ENCODE measurements at places on chromosomes 12 and 14.

DNA sequence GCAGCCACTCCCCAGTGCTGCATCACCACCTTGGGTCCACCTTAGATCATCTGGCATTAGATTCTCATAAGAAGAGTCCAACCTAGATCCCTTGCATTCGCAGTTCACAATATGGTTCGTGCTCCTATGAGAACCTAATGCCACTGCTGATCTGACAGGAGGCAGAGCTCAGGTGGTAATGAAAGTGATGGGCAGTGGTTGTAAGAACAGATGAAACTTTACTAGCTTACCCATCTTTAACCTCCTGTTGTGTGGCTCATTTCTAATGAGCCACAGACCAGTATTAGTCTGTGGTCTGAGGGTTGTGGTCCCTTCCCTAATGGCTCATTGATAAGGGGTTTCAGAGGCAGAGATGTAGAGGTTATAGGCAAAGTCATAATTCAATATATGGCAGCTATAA lies 615.9 kb upstream of the MIS18BP1 start:
- DNase-seq, result no peak

GRCh38 chr12:13976880-13977279 lies 4.5 kb downstream of the GRIN2B start:
- no peak for DNase-seq

DNA sequence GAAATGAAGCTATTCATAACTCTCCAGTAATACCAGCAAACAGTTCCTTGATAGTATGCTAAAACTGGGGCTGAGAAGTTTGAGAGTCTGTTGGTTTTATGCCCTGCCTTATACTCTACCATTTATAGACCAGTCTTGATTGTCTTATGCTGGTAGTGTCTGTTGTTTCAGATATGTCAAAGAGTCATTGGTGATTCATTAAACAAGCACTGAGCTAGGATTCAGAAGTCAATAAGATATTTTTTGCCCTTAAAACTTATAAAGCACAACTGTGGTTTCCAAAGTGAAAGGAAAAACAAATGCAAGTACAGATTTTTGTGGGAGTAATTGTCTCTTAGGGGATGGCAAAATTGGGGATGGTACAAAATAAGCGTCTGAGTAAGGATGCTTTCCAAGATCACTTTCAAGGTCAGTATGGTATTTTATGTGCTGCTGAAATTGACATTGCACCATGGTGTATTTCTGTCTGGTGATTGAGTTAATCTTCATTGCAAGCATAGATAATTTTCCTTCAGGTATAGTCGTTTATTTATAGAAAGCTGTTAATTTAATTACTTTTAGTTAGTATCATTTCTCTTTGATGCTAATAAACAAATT lies 289.5 kb upstream of the E2F7 start:
- DNase-seq, result no peak

- no peak for DNase-seq
Observed at GRCh38 chr14:32443890-32444661, 115.0 kb downstream of the AKAP6 start.

DNA sequence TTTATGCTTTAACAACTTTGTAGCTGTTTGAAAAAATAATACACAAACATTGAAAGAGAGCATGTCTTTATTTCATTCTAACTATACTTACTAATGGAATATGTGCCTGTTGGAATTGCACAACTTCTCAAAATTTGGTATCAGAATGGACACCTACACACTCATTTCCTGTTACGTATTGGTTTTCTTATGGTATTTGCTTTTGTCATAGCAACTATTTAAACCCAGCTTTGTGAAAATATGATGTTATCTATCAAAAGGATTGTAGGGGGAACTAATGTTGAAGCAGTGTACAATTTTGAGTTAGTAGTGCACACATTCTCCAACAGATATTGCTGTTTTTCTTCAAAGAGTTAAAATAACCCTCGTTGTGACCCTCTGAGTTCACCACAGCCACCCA lies 52.6 kb downstream of the RBMS2 start:
- no peak for DNase-seq

DNA sequence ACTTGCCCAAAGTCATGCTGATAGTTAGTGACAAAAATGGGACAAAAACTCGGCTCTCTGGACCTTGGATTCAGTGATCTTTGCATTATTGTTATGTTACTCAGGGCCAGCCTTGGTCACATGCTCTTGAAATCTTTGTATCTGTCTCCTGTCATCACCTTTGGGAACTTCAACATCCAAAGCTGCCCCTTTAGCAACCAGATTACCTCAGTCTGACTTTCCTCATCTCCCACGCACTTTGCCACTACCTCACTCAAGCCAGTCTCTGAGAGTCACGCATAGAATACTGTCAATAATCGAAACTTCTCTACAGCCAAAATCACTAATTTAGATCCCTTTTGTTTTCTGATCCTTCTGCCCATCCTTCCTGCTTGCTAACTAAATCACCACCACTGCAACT lies 90.8 kb upstream of the DAAM1 start:
- DNase-seq, result no peak

- DNase-seq, result no peak
Observed at GRCh38 chr12:92921877-92922276, 7.2 kb downstream of the EEA1 start.

DNA sequence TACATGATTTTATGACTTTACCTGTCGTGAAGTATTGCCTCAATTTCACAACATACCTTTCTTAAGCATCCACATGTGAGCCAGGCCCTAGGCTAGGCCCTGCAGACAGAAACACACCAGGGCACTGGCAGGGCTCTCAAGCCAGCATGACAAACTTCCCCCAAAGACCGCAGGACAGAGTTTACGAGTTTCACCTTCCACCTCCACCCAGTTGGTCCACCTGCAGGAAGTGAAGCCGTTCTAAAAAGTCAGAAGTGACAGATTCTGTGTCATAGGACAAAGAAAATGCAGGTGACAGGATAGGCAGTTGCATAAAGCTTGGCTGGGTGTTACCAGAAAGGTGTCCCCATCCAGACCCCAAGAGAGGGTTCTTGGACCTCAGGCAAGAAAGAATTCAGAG lies 382.3 kb downstream of the PCNX1 start:
- no peak for DNase-seq
